Activated CD4-positive, alpha-beta memory T cell treated with anti-CD3 and anti-CD28 coated beads for 36 hours (primary cell): ENCODE measurements at places on chromosomes 2 and 18. TPM values are rescaled to one million over a fixed set of nuclear protein-coding genes. Genes with fewer than 3 reads are reported as not detected.
A peak's percentile ranks its signal among the peaks of the same experiment; 100 is the strongest.

The FTCDNL1 gene
- total RNA-seq: 3.3 TPM

The SETBP1 gene
- total RNA-seq: 6.4 TPM

The MPP4 gene
- total RNA-seq: not detected

The HOXD13 gene
- not detected for total RNA-seq

The MSTN gene
- total RNA-seq: not detected

DNA sequence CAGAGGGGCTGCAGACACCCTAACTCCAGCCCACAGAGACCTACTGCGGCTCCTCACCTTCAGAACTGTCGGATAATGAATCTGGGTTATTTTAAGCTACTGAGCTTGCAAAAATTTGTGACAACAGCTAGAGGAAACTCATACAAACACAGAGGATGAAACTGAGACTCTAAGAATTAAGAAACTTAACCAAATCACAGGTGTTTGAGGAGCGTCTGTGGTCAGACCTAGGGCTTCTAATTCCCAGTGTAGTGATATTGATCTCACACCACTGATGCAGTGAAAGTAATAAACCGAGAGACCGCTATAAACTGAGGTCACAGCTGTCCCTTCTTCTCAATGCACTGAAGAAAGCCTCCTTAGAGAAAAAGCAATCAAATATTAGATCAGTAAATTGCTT is 110.1 kb downstream of the RGPD3 start:
- H3K4me1 ChIP-seq: no peaks in the 10 kb centered on the region
- no peak overlapping the region for H3K27ac ChIP-seq
- peaks cover 1% of the 10 kb centered on the region for H3K36me3 ChIP-seq
- DNase-seq: no peak
- H3K4me3 ChIP-seq: no peak overlapping the region
- peaks cover 15% of the 10 kb centered on the region for H3K27me3 ChIP-seq

GRCh38 chr2:191959209-191959608 is 112.3 kb upstream of the CAVIN2 start:
- DNase-seq: no peak
- no peaks in the 10 kb centered on the region for H3K36me3 ChIP-seq
- H3K4me1 ChIP-seq: no peaks in the 10 kb centered on the region

DNA sequence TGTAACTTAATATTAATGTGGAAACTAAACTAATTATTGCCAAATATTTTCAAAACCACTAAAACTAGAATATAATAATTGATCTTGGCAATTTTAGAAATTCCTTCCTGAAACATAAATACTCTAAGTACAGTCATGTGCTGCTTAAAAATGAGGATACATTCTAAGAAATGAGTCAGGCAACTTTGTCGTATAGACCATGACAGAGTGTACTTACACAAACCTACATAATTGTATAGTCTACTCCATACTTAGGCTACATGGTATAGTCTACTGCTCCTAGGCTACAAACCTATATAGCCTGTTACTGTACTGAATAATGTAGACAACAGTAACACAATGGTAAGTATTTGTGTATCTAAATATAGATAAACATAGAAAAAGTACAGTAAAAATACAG is 27.6 kb downstream of the FEZ2 start:
- H3K36me3 ChIP-seq: peaks cover 43% of the 10 kb centered on the region
- DNase-seq: no peak
- no peaks in the 10 kb centered on the region for H3K27me3 ChIP-seq
- no peaks in the 10 kb centered on the region for H3K4me1 ChIP-seq
- no peak overlapping the region for H3K27ac ChIP-seq
- H3K4me3 ChIP-seq: no peak overlapping the region

GRCh38 chr2:114610677-114611076 is 168.2 kb downstream of the DPP10 start:
- H3K36me3 ChIP-seq: no peaks in the 10 kb centered on the region
- H3K27me3 ChIP-seq: peaks cover 3% of the 10 kb centered on the region
- H3K4me3 ChIP-seq: no peak overlapping the region
- H3K27ac ChIP-seq: no peak overlapping the region
- H3K4me1 ChIP-seq: no peaks in the 10 kb centered on the region
- DNase-seq: no peak

DNA sequence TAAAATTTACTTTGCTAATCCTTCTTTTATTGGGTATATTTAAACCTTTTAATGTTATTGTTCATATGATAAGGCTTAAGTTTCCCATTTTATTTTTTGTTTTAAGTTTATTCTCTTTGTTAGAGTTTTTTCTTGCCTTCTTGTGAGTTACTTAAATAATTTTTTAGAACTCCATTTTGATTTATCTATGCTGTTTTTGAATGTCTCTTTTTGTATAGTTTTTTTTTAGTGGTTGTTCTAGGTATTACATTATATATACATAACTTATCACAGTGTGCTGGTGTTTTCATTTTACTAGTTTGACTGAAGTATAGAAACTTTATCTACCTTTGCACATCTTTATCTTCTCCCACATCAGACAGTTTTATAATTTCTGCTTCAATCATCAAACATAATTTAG is 49.4 kb upstream of the TGFA start:
- no peak for DNase-seq
- no peaks in the 10 kb centered on the region for H3K36me3 ChIP-seq
- no peaks in the 10 kb centered on the region for H3K4me1 ChIP-seq
- no peak overlapping the region for H3K4me3 ChIP-seq

GRCh38 chr2:211867845-211868451 is 670.7 kb downstream of the ERBB4 start:
- H3K27ac ChIP-seq: no peak overlapping the region
- H3K27me3 ChIP-seq: no peaks in the 10 kb centered on the region
- H3K36me3 ChIP-seq: no peaks in the 10 kb centered on the region
- H3K4me3 ChIP-seq: no peak overlapping the region

DNA sequence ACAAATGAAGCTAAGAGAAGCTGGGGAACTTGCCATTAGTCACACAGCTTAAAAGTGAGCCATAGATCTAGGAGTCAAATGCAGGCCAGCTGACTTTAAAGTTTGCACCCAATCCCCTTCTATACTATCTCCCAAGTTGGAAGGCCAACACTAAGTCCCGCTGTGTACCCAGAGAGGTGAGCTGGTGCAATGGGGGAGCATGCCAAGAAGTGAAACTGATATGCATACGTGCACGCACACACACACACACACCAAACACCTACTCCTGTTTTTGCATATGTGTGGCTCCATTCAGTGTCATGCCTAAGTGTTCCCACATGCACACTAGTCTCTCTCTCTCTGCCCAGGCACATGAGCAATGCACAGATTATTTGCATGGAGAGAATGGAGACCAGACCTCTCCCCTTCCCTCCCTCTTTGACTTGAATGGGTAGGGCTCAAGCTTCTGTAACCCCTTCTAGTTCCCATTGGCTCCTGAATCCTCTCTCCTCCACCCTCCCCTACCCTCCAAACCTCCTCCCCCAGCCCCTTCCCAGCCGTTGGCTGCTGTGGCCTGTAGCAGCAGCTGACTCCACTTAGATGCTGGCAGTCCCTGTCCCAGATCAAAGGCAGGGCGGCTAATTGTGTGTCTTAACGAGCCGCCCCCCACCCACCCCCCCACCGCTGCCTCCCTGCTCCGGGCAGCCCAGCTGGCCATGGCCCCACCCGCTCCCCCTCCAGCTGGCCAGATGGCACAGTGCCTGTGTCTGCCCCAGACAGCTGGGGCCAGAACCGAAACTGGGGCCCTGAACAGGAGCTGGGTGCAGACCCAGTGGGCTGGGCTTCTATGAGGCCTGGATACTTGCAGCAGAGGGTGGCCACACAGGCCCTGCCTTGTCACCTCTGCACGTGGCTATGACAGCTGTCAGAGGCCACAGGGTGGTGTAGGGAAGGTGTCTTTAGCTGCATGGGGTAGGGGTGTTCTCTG is 5.6 kb downstream of the WNT10A start:
- H3K27ac ChIP-seq: no peak overlapping the region
- peaks cover 2% of the 10 kb centered on the region for H3K27me3 ChIP-seq
- H3K36me3 ChIP-seq: no peaks in the 10 kb centered on the region
- H3K4me1 ChIP-seq: peaks cover 39% of the 10 kb centered on the region
- no peak for DNase-seq

DNA sequence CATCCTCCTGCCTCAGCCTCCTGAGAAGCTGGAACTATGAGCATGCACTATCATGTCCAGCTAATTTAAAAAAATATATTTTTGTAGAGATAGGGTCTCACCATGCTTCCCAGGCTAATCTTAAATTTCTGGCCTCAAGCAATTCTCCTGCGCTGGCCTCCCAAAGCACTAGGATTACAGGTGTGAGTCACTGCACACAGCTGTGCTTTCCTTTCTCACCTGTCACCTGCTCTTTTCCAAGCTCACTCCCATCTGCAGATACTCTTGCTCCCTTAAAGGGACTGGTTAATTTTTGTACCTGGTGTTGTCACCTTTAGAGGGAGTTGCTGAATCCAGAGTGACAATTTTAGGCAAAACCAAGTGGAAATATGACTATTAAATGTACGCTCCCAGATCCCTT is 178.2 kb downstream of the LOXHD1 start:
- H3K27me3 ChIP-seq: peaks cover 2% of the 10 kb centered on the region
- H3K36me3 ChIP-seq: no peaks in the 10 kb centered on the region
- no peak for DNase-seq
- no peak overlapping the region for H3K27ac ChIP-seq

DNA sequence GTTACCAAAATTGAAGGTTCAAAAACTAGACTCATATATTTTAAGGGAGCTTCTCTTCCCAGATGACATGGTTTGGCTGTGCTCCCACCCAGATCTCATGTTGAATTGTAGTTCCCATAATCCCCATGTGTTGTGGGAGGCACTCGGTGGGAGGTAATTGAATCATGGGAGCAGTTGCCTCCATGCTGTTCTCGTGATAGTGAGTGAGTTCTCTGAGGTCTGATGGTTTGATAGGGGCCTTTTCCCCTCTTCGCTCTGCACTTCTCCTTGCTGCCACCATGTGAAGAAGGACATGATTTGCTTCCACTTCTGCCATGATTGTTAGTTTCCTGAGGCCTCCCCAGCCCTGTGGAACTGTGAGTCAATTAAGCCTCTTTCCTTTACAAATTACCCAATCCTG is 140.1 kb downstream of the MAIP1 start:
- no peak for DNase-seq
- H3K4me3 ChIP-seq: no peak overlapping the region
- no peaks in the 10 kb centered on the region for H3K36me3 ChIP-seq

DNA sequence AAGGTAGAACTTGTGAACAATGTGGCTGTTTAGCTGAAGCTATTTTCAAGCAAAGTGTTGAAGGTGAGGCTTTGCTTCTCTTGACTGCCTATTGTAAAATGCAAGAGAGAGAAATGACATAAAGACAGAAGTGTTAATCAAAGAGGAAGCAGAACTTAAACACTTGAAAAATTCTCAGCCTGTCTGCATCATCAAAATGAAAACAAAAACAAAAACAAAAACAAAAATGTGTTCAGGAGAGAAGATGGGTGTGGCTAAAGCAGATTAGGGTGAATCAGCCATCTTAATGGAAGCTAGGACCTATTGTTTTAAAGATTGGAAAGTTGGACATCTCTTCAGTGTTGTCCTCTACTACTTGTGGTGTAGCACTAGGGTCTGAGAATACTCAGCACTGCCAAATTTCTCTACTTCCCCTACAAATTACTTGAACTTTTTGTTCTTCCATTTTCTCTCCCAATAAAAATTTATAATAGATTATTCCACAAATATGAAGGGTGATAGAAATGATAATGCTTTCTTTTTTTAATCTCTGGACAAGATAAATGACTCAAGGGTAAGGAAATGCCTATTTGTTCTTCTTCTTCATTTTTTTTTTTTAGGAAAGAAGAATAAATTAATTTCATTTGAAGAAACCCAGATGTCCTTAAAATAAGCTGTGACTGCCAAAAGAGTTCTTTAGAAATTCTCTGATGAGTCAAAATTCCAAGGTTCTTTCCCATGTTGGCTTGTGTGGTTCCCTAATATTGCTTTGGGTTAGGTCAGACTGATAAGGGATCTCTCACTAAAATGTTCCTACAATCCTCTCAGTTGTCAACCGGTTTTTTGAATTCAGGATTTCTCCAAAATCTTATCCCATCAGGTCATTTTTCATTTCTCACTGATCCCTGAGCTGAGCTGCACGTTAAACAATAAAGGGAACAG is 571.2 kb upstream of the ZEB2 start:
- H3K36me3 ChIP-seq: no peaks in the 10 kb centered on the region
- H3K4me3 ChIP-seq: no peak overlapping the region
- no peak overlapping the region for H3K27ac ChIP-seq
- DNase-seq: no peak

GRCh38 chr2:220417503-220417902 is 790.1 kb downstream of the SLC4A3 start:
- H3K27ac ChIP-seq: no peak overlapping the region
- peaks cover 2% of the 10 kb centered on the region for H3K27me3 ChIP-seq
- no peaks in the 10 kb centered on the region for H3K36me3 ChIP-seq
- no peaks in the 10 kb centered on the region for H3K4me1 ChIP-seq
- no peak overlapping the region for H3K4me3 ChIP-seq

DNA sequence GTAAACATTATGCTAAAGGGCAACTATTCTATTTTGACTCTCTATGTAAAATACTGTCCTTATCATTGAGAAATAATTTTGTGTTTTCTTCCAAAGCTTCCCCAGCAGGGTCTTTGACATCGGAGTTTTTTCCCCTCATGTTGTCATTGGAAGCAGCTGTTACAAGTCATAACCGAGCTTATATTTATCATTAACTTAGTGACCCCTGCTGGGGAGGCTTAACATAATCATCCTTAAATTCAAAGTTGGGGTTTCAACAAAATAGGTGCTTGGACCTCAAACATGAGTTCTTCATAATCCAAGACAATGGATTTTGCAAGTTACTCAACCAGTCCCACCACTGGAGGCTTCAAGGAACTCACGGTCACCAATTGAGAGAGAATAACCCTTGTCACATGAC is 330.9 kb downstream of the DCC start:
- DNase-seq: no peak
- H3K27me3 ChIP-seq: no peaks in the 10 kb centered on the region
- no peaks in the 10 kb centered on the region for H3K36me3 ChIP-seq

GRCh38 chr2:241565411-241565810 is 6.9 kb downstream of the BOK start:
- H3K36me3 ChIP-seq: no peaks in the 10 kb centered on the region
- no peak overlapping the region for H3K4me3 ChIP-seq
- no peak for DNase-seq

GRCh38 chr2:97870396-97870843 is 125.3 kb downstream of the TMEM131 start:
- no peak overlapping the region for H3K4me3 ChIP-seq
- peak overlapping the region; percentile 5 for H3K27ac ChIP-seq
- no peaks in the 10 kb centered on the region for H3K27me3 ChIP-seq
- peaks cover 41% of the 10 kb centered on the region for H3K4me1 ChIP-seq
- peak; percentile 74 for DNase-seq

GRCh38 chr2:171509945-171510731 is 12.1 kb upstream of the CYBRD1 start:
- no peak overlapping the region for H3K27ac ChIP-seq
- H3K4me3 ChIP-seq: no peak overlapping the region
- peak; percentile 46 for DNase-seq

DNA sequence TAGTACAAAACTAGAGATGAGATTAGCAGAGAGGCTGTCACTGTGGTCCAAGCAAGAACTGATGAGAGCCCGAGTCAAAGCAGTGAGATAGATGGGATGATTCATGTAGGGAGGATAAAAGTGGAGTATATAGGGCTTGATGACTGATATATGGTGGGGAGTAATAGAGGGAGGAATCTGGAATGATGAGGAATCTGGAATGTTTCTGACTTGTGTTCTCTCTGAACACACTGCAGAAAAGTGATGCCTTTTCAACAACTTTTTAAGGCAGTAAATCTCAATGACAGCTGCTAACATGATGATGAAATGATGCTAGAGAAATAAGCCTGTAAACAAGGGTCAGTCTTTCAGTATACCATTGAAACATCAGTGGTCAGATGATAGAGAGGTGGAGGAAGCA is 143.5 kb upstream of the SP5 start:
- no peak overlapping the region for H3K4me3 ChIP-seq
- DNase-seq: no peak
- H3K36me3 ChIP-seq: no peaks in the 10 kb centered on the region
- no peaks in the 10 kb centered on the region for H3K4me1 ChIP-seq

GRCh38 chr2:213416832-213417231 is 132.6 kb downstream of the SPAG16 start:
- H3K27me3 ChIP-seq: no peaks in the 10 kb centered on the region
- no peaks in the 10 kb centered on the region for H3K36me3 ChIP-seq
- no peak overlapping the region for H3K27ac ChIP-seq
- H3K4me1 ChIP-seq: no peaks in the 10 kb centered on the region
